ENCODE measurements at places on chromosomes 7 and 10.

DNA sequence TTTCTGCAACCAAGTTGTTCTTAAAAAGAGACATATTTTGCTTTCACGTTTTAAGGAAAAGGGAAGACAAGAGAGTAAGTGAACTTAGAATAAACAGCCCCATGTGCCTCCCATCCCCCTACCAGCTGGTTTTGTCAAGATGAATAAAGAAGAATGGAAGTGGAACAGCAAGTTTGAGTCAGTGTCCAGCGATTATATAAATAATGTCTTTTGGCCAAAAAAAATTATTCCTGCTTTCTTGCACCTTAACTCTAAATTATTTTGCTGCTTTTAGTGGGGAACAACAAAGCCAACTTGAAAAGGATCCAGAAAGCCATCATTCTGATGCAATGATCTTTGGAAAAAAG is 82.4 kb upstream of the TRIL start:
- no peak for DNase-seq

GRCh38 chr10:8554574-8554973 is 500.1 kb downstream of the GATA3 start:
- DNase-seq = no peak

DNA sequence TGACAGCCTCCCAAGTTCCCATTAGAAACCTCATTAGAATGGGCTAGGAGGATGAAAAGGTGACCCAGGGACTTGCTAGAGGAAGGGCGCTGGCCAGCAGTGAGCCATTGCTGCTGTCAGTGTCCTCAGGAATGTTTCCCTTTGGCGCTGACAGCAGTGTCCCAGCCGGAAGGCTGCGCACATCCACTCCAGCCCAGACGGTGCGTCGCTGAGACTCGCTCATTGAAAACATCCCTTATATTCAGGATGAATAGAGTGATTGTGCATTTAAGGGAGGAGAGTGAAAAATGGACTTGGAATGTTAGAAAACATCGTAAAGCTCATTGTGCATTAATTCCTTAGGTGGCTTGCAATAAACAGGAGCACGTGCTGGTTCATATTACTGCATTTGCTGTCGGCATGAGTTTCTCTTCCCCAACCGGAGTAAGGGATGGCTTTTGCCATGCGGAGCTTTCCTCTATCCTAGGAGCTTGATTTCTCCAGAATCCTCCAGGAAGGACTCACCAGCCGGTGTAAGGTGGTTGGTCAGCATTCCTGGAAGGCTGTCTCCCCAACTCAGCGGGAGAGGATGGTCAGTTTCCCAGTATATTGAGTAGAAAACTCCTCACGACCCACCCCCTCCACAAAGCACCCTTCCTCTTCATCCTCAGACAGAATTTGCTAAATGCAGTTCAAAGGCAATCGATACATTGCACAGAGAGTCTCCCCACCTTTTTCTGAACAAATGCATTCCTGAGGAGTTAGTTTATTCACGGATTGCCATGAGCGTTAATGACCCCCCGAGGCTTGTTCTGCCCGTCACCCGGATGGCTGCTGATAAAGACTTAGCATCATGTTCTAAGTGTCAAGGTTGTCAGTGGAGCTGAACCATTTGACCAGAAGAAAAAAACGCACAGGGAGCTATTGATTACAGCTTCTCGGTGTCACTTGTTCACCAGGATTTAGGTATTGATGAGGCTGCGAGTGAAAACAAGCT is 201.8 kb downstream of the EBF3 start:
- DNase-seq = no peak

DNA sequence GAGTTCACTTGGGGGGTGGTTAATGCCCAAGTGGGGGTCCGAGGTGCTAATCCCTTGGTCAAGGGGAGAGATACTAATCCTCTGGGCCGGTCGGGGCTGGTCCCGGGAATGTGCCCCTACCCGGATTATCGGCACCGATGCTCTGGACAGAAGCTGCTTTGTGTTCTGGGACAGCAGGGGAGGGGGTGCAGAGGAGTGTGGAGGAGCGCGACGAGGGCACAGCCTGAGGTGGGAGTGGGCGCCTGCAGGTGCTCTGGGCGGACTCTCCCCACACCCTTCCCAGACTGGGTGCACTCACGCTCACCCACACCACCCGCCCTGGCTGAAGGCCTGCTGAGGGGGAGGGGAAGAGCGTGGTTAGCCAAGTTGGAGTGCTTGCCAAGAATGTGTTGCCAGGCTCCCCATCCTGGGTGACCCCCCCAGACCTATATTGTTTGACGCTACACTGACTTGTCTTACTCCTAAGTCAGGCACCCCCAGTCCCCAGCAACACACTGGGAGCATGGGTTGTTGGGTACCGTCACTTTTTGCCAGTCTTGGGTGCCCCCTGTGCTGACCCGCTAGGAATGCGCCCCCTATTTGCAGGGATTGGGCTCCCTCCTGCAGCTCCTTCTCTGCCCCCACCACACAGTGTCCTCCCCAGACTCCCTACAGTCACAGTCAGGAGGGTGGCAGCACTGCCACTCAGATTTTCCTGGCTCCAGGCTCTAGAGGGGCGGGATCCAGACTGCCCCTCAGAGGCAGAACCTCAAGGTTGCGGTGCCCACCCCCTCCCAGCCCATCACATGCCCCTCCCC is 1.2 kb downstream of the SLC4A2 start:
- peak; percentile 57 for DNase-seq

- DNase-seq = no peak
Measured at GRCh38 chr10:114077815-114078219, 34.2 kb downstream of the ADRB1 start.

DNA sequence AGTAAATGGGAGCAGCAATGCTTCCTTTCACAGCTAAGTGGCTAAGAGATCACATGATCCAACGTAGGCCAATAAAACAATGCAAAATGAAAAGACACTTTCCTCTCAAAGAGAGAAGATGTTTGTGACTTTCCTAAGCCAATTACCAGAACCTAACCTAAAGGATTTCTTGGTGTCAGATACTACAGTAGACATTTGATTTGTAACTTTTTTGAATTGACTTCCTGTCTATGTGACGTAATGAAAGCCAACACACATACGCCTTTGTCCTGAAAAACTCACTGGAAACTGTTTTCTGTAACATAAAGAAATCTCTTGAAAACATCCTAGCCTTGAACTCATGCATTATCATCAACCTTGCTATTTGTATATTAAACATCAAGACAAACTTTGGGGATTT is 417.1 kb downstream of the GPAM start:
- DNase-seq = no peak

GRCh38 chr10:22438711-22439110 is 93.4 kb downstream of the SPAG6 start:
- DNase-seq = no peak

DNA sequence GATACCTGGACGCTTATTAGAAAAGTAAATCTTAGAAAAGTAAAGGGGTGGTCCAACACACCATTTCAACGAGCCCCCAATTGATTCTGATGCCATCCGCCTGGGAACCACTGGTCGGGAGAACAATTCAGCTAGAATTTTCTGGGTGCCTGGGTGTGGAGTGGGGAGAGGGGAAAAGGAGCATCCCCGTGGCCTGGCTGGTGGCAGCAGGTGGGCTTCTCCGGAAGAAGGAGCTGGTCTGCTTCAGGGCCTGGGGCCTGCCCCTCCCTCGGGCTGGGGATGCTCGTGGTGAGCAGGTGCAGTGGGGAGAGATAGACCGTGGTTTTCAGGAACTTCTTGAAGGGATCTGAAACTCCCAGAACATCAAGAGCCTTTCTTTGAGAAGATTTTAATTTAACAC is 39.9 kb upstream of the DUSP5 start:
- no peak for DNase-seq

GRCh38 chr7:47239034-47239433 is 342.9 kb downstream of the TNS3 start:
- no peak for DNase-seq

GRCh38 chr7:101823096-101823495 is 5.7 kb downstream of the CUX1 start:
- DNase-seq = no peak

GRCh38 chr7:23346316-23346715 is 47.2 kb downstream of the MALSU1 start:
- no peak for DNase-seq

DNA sequence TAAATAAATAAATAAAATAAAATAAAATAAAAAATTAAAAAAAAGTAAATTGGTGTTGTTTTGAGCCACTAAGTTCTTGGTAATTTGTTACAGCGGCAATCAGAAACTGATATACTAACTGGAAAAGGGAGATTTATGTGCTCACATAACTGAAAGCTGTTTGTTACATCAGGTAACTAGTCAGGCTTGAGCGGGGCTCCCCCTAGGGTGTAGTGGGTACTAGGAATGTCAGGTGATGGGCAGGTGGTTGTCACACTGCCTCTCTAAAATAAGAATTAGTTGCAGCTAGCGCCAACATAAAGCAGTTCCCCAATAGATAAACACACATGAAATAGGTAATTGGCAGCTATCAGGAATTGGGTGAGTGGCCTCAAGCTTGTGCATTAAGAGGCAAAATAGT is 1336.9 kb downstream of the XPNPEP1 start:
- no peak for DNase-seq
